ENCODE measurements at places on chromosomes 5 and 9.

- no peak for DNase-seq
Observed at GRCh38 chr9:97978371-97979130, 4.6 kb upstream of the ANP32B start.

GRCh38 chr5:1526681-1527131 is 2.9 kb upstream of the LPCAT1 start:
- no peak for DNase-seq

GRCh38 chr9:126371007-126371870 is 44.6 kb downstream of the MVB12B start:
- no peak for DNase-seq

DNA sequence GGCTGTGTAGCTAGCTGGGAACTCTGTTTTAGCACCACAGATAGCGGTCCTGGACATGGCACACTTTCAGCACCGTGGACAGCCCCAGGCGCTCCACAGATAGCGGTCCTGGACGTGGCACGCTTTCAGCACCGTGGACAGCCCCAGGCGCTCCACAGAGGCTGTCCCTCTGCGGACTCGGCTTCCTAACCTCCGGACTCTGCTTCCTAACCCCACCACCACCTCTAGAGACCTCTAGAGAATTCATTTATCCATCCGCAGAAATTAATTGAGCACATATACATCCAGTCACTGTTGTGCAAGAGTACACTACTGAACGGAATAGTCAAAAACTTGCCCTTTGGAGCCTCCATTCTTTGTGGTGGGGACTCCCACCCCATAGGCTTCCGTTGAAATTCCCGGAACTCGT is 27.4 kb downstream of the UNC5A start:
- DNase-seq: no peak

DNA sequence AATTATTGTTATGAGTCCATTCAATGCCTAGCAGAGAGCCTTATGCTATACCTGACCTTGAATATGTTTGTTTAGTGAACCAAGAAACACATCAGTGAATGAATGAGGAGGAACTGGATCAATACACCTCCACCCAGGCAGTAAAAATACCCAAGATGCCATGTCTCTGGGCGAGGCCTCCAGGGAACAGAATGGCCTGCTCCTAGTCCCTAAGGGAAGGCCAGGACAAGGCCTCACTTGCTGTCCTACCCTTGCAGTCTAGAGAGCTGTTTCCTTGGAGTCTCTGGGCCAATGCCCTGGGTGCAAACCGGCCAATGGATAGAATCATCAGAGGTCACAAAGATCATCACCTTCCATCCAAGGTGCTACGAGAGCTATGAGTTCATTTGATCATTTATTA is 26.1 kb downstream of the TNIP1 start:
- no peak for DNase-seq

DNA sequence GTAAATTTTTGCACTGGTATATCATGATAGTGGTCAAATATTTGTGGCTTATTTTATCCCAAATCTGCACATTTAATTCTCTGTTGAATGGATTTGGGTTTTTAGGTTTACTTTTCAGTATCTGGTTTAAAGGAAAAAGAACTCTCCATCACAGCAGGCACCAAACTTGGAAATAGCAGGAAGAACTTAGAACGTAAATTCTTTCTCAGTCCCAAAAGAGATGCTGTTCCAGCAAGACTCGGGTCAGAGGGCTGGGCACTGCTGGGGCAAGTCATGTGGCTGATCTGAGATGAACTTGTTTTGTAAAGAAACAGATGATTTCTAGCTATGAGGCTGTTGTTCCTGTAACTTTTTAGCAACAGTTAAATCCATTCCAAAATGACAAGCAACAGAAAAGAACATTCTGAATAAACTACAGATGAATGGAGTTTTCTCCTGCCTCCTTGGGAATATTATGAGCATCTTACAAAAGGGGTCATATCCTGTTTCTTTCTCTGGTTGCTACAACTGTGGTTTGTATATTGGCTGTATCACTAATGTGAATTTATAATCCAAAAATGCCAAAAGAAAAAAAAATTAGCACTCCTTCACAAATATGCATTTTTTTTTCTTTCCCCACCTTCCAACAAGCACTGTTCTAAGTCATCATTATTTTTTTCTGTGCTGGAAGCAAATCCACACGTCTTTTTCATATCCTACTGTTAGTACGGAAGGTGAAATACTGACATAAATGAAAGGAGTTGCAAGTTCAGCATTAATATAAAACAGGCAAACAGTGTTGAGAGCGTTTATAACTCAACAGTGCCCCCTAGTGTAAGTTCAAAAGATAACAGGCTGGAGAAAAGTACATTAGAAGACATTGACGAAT is 31.1 kb downstream of the OR2K2 start:
- peak; percentile 46 for DNase-seq

DNA sequence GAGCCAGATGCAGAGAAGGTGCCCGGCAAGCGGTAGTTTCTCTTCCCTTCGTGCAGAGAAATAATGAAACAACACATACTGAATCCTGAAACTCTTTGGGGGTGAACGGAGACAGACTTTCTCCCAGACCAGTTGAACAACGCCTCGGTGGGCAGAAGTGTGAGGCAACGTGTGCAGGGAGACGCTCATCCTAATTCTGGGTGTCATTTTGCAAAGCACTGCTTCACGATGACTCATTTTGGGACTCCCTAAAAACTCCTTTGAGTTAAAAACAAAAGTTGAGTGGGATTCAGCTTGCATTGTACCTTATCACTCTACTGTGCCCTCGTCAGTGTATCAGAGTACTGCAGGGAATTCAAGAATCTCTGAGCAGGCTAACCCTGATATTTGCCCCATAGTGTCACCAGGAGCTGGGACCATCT is 3.5 kb upstream of the NEK6 start:
- DNase-seq: no peak

DNA sequence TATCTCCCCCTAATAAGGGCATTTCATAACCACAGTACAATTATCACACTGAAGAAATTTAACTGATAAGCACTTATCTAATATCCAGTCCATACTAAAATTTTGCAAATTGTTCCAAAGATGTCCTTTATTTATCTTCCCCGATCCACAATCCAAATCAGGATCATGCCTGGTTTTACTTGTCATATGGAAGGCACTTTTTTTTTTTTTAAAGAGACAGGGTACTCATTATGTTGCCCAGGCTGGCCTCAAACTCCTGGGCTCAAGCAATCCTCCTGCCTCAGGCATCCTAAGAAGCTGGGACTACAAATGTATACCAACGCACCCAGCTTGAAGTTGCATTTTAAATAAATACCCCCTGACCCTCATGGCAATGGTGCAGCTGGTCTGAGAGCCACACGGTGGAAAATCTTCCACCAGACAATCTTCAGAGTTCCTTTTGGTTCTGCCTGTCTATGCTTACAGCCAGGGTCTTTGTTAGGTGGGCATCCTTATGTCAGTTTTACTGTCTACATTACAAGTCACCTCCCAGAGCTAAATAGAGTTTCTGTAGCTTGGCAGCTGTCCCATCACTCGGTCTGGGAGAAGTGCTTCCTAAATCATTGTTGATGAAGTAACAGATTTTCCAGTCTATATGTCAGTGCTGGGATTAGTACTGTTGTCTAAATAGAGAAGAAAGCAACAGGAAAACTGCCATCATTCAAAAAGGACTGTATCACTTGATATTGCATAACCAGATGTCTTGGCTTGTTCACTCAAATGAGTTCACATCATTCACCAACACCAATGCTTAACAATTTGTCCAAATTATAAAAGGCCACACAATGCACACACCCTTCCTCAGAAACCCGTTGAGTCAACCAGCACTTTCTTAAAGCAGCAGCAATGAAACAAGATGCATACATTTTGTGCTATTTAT is 26.4 kb downstream of the PTPN3 start:
- no peak for DNase-seq

DNA sequence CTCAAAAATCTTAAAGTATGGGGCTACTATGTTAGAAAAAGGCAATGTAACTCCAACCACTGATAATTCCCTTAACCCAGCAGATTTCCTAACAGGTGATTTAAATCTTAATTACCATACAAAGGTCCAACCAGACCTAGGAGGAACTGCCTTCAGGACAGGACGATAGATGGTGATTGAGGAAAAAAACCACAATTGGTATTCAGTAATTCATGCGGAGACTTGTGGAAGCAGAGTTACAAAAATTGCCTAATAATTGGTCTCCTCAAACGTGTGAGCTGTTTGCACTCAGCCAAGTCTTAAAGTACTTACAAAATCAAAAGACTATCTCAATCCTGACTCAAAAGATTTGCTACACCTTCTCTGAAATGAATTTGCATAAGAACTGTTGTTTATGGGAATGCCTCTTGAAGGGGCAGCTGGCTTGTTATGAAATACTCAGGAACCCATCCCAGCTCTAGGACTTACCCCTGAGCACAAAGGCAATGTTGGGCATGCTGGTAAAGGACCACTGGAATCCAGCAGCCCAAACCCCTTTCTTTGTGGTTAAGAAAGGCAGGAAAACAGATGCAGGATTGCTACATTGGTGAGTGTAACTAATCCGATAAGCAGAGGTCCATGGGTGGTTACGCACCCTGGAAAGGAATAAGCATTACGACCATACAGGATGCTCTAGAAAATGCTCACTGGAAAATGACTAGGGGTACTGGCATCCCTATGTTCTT is 26.7 kb upstream of the EPB41L4A start:
- DNase-seq: no peak

GRCh38 chr5:131939690-131940345 is 5.6 kb downstream of the MEIKIN start:
- no peak for DNase-seq

DNA sequence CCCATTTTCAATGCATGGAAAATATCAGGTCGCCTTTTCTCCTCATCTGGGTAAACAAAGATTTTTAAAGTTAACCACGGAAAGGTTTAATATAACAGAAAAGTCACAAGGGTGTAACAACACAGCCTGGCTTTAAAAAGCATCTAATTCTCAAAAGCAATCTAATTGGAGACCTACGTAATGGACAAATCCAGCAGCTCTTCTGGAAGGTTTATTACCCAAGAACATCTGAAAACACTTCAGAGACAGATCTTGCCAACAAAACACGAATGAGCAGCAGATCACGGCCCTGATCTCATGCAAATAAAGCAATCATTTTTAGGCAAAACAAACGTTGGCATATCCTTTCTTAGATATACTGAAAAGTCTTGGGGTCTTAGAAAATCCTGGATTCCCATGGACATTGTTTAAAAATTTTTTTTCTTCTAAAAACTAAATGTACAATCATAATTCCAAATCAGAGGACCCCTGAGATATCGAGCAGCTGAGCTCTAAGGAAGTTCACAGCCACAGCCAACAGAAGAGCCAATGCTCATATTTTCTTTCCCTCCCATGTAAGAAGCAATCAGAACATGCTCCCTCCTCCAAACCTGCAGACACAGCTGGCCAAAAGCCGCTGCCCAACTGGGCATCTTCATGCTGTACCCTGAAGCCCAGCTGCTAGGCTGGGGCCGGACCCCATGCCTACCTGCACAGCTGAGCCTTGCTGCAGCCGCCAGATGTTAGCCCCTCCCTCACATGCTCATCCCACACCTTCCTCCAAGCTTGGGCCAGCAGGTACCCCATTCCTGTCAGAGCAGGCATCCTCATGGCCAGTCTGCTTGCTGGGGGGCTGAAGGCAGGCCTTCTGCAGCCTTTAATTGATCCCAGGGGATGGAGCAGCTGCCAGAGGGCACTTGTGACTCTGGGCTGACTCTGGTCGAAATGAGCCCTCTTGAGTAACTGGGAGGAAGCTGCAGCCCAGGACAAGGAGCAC is 11.2 kb downstream of the ANKS6 start:
- DNase-seq: no peak

Data from NCI-H1930 (cell line).